Anterior cingulate cortex (tissue), 58 donors: ENCODE measurements at places on chromosomes 5 and 9.

DNA sequence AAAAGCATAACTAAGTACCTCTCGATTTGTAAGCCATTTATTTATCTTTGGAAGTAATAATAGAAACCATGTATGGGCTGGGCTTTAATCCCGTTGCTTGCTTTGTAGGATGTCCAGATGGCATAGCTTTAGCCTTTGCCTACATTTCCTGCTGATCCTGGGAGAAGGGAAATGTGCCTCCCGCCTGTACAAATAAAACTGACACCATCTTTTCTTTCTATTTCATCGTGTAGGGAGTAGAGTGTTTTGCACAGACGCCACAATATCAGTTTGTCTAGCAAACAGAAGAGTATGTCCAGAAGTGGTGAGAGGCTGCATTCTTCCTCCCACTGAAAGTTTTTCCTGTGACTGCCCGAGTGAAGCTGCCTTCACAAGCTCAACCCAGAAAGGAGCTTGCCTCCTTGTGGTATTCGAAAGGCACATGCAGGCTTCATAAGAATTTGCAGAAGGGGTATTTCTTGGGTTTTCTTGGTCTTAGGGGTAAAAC lies 24.7 kb upstream of the TJP2 start:
- DNase-seq: no peak

- no peak for DNase-seq
These were observed 45.5 kb upstream of the KIF2A start for GRCh38 chr5:62260513-62260912.

- no peak for DNase-seq
These were observed 49.7 kb upstream of the PLEKHG4B start for GRCh38 chr5:42250-42649.

GRCh38 chr9:107593224-107593870 lies 103.8 kb upstream of the KLF4 start:
- DNase-seq: no peak

- no peak for DNase-seq
These were observed 4.3 kb downstream of the LCP2 start for GRCh38 chr5:170293273-170293672.

- DNase-seq: no peak
These were observed 223.0 kb upstream of the MPDZ start for GRCh38 chr9:13502484-13502883.

- DNase-seq: peak; percentile 69
These were observed 54.9 kb upstream of the BOD1 start for GRCh38 chr5:173671121-173671949.

DNA sequence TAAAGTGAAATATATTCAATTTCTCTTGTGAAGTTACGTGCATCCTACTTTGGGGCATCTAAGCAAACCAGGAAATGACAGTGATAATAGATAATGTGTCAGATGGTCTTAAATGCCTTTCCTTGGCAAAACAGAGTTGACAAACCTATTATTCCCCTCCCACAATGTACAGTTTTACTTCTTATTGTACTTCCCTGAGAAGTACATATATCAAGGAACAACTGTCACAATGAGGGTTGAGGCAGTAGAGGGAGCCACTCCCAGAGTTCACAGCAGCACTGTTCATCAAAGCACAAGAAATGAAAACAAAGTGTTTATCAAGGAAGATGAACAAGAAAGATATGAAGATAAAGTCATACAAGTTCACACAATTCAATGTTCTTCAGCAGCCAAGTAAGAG lies 41.1 kb downstream of the ELAVL2 start:
- DNase-seq: no peak

DNA sequence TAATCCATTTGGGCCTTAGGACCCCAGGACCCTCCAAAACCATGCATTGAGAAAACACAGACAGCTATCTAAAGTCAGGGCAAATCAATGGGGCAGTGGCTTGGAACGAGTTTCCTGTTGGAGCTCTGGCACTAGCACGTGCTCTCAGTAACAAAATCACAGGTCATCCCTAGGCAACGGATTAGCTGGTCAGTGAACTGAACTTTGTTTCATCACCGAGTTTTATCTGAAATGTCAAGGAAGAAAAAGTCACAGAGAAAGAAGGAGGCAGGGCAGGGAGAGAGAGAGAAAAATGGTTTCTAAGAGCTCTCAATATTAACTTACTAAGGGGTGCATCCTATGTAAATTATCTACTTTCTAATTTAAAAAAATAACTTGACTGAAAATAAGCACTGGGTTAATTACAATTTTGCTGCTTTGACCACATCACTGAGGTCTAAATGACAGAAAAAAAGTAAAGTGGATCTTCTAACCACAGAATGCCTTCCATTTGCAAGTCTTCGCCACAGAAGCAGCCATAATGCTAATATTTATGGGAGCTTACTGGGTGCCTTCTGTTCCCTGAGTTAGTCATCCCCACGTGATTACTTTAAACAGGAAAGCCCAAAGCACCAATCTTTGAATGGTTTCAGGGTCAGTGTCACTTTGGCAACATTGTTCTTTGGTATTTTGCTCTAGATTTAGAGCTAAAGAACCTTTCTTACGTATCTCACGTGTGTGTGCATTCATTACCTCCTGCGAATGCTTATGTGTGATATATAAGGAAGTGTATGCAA lies 503.9 kb downstream of the RASEF start:
- DNase-seq: no peak

DNA sequence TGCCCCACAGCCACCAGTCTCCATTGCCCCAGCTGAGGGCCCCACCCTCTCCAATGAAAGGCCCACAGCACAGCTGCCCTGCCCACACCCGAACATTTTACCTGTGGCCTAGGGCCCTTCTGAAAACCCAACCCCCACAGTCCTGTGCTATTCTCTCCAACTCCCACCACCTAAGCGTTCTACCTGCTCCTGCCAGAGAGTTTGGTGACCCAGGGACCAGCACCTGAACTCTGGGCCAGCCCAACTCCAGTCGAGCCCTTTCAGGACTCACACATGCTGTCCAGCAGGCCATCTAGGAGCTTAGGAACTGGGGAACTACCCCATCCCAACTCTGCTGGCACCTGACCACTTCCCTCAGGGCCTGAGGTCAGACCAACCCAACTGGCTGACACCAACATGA lies 562.3 kb downstream of the DNAH5 start:
- DNase-seq: no peak

- no peak for DNase-seq
These were observed 277.8 kb downstream of the PRELID2 start for GRCh38 chr5:145557345-145557744.

DNA sequence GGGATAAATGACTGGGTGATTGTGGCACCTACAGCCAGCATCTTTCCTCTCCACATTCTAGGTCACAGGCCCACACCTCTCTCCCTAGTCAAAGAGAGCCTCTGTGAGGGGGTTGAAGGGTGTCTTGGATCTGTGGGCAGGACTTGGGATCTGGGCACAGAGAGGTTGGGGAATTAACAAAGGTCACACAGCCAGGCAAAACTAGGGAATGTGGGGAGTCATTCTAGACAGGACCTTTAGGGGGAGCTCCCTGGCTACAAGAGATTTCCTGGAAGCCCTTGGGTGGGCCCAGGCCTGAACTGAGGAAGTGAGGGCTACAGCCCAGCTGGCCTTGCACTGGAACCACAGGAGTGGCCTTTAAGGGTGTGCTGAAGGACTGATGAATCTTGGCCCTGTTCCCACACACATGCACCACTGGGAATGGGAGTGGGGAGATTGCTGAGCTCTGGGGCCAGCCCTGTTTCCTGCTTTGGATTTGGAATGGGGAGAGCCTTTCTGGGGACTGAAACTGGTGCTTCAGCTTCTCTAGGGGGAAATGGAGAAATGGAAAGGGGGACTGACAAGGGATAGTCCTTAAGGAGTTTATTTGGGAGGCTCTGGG lies 12.4 kb upstream of the CXXC5 start:
- DNase-seq: peak; percentile 47

GRCh38 chr9:137685741-137686420 lies 67.1 kb downstream of the EHMT1 start:
- no peak for DNase-seq

GRCh38 chr9:70133253-70134208 lies 89.9 kb downstream of the MAMDC2 start:
- DNase-seq: no peak

- no peak for DNase-seq
These were observed 192.7 kb downstream of the FANCC start for GRCh38 chr9:95124582-95125367.

- no peak for DNase-seq
These were observed 132.2 kb upstream of the HMHB1 start for GRCh38 chr5:143679777-143680176.

GRCh38 chr5:146731909-146732659 lies 146.5 kb downstream of the PPP2R2B start:
- DNase-seq: no peak

- DNase-seq: no peak
These were observed 83.4 kb downstream of the LPAR1 start for GRCh38 chr9:110954822-110955291.

DNA sequence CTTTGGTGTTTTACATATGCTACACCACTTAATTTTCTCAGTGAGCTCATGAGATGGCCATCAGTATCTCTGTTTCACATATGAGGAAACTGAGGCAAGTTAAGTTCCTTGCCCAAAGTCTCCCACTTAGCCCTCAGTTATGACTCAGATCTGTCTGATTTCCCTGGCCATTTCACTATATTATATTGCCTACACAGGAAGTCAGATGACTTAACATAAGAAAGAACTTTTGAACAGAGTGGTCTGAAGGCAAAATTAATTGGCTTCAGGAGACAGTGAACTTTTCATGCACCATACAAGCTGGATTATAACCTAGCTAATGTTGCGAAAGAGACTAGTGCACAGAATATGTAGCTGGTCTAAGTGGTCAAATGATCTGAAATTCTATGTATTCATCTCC lies 221.6 kb downstream of the NFIB start:
- DNase-seq: no peak

- DNase-seq: no peak
These were observed 74.9 kb upstream of the LRRTM2 start for GRCh38 chr5:138949988-138950387.

- no peak for DNase-seq
These were observed 82.4 kb downstream of the SH3RF2 start for GRCh38 chr5:146018514-146019375.

- no peak for DNase-seq
These were observed 58.3 kb upstream of the CPEB4 start for GRCh38 chr5:173829826-173830225.

- DNase-seq: no peak
These were observed 28.2 kb downstream of the CDC25C start for GRCh38 chr5:138303372-138303771.
